ENCODE measurements at places on chromosomes 13 and 19.

DNA sequence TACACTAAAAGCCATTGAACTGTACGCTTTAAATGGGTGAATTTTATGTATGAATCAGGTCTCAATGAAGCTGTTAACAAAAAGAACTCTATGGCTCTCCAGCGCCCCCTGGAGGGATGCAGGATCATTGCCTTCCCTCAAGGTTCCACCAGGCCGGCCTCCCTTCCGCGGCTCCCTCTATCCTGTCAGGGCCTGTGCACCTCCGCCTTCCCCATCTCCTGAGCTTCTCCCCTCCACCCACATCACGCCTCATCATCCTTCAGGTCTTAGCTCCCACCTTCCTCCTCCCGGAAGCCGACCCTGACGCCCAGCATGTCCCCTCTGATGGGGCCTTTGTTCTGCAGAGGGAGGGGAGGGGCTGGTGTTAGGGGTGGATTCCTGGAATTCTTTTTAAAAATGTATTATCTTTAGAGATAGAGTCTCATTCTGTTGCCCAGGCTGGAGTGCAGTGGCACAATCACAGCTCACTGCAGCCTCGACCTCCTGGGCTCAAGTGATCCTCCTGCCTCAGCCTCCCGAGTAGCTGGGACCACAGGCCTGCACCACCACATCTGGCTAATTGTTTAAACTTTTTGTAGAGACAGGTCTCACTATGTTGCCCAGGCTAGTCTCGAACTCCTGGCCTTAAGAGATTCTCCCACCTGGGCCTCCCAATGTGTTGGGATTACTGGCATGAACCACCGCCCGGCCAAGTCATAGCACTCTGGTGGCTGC is 27.7 kb downstream of the MEIS3 start:
- peak; percentile 89 for DNase-seq

DNA sequence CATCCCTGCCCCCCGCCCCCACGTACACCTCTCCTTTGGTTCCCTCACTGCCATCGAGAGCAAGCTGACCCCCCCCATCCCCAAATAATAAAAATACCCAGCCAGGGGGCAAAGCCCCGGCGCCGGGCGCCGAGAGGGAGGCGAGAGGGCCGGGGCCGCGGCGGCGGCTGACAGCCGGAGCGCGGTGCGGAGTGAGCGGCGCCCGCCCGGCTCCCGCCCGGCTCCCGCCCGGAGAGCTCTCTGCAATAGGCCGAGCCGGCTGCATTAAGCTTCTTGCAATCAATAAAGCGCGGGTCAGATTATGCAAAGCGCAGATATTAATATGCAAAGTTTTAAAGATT is 40.9 kb downstream of the DEDD2 start:
- peak; percentile 69 for DNase-seq

DNA sequence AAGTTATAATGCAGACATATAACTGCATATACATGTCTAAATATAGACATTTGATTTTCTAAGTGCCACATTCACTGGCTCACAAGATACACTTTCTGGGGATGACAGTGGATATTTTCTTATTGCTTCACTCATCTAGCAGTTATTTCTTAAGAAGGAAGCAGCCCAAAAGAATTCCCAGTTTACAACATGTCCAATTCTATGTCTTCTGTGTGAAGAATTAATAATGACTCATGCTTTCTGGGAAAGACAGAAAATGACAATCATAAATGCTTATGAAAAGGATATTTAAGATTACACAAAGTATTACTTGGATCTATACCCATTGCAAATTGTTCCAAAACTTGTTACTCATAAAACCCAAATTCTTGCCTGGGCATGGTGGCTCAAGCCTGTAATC is 543.4 kb downstream of the SUCLA2 start:
- DNase-seq: peak; percentile 69

- peak; percentile 89 for DNase-seq
Observed at GRCh38 chr19:11138601-11139300, 16.8 kb downstream of the SPC24 start.

DNA sequence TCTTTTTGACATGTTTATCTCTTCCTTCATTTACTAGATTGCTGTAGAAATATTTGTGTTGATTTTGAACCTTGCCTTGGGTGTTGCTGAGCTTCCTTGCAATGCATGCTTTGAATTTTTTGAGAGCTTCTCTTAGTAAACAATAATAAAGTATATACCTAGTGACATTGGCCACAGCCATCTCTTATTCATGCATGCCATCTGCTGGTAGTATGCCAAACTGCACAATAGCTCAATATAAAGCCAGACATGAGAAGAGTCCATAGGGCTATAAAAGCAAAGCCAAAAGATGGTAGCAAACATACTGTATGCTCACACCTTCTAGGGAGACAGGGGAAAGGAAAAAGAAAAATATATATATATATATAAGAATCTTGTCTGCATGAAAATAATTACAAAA is 18.9 kb upstream of the ZSCAN5A start:
- peak; percentile 59 for DNase-seq

- no peak for DNase-seq
Observed at GRCh38 chr19:41783612-41784011, 12.8 kb upstream of the CEACAM3 start.

GRCh38 chr19:40370997-40371801 is 18.8 kb downstream of the HIPK4 start:
- DNase-seq: no peak

- DNase-seq: peak; percentile 56
Observed at GRCh38 chr19:873084-873483, 13.6 kb downstream of the CFD start.

DNA sequence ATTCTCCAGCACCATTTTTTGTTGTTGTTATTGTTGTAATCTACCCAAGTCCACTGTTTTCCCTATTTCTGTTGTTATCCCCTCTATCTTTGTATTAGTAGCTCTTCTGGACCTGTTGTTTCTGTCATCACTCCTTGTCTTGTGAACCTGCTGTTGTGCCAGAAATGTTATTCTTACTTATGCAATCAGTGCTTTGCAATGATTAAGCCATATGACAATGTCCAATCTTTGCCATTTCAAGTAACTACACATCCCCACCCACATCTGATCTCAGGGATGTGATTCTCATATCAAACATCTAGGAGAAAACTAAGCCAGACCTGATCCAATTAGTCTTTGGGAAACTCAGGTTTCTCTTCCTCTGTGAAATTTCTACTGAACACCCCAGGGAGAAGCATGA is 472.6 kb upstream of the KLHL1 start:
- no peak for DNase-seq

DNA sequence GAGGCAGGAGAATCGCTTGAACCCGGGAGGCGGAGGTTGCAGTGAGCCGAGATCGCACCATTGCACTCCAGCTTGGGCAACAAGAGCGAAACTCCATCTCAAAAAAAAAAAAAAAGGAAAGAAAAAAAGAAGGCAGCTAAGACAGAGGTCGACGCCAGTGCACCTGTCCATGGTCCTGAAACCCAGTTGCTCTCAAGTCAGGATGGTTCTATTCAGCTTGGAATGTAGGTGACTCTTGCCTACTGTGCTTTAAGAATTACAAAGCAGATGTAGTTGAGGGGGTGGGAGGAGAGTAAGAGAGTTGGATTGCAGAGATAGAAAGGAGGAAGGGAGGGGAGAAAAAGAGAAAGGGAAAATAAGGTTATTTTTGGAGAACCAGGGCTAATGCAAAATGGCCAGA is 18.7 kb downstream of the CACNG7 start:
- peak; percentile 69 for DNase-seq

DNA sequence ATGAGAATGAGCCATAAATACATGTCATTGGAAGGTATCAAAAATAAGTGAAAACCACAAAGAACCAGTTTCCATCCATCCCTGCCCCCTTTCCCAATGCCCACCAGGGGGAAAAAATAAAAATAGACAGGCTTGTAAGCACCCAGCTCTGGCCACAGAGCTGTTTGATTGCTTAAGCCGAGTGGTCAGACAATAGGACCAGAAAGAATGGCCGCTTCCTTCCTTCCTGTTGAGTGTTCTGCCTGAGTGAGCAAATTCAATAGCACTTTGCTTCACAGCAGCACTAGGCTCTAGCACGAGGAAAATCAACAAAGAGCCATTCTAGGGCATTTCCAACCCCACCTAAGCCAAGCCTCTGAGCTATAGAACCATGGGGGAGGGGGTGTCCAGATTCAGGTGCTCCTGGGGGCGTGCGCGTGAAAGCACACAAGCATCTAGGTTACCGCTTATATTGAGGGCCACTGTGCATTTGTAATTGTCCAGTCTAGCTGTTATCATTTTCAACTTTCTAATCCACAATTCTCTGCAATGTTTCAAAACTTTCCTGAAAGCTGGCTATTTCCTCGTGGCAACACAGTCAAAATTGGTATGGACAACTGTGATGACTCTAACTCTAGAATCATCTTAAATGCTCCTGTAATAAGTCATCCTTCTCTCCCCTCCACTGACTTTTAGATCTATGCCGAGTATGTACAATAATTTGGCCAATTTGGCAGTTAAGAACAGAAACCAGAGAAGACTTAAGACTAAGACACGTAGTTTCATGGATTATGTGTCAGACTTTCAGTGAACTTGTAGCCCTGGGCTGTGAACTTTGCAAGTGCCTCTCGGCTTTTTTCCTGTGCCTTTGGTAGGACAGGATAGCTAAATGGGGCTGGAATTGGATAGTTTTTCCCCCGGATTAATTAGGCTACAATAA is 64.3 kb downstream of the SPRY2 start:
- DNase-seq: no peak

DNA sequence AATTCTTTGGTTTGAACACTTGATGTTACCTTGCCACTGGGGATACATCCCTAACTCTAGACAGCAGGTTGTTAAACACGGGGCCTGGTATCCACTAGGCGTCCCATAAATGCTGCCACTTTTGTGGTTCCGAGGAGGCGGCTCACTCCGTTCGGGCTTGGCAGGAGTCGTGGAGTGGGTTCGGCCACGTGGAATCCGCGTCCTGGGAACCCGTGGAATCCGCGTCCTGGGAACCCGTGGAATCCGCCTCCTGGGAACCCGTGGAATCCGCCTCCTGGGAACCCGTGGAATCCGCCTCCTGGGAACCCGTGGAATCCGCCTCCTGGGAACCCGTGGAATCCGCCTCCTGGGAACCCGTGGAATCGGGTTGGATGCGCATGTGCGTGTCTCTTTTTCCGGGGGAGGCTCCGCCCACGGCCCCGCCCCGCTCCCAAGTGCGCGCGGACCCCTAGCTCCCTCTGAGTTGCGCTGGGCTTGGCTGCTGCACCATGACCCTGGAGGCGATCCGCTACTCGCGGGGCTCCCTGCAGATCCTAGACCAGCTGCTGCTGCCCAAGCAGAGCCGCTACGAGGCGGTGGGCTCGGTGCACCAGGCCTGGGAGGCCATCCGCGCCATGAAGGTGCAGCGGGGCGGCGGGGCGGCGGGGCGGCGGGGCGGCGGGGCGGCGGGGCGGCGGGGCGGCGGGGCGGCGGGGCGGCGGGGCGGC is at the start of gene MRI1:
Gene MRI1, plus strand, starts transcription at position 422 of the 707 bp plus-strand sequence. Its CDS starts 67 bp downstream, at position 489.
- peak; percentile 94 for DNase-seq

- DNase-seq: no peak
Observed at GRCh38 chr13:35163674-35164073, 221.6 kb downstream of the NBEA start.

GRCh38 chr19:7983286-7983950 is 22.0 kb downstream of the ELAVL1 start:
- DNase-seq: no peak

DNA sequence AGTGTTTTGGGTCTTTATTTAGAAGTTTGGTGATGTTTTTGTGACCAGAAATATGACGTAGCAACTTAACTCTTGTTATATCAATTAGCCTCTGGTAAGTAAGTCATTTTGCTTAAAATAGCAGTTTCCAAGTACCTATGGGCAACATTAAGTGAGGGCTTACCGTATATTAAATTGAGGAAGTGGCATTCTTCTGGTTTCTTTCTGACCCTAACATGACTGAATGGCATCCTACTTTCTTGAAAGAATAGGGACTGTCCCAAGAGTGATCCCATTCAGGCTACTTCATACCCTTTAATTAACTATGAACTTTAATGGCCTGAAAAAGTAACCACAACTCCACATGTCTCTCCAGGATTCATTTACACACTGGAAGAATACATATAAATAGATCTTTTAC is 106.6 kb downstream of the MZT1 start:
- DNase-seq: no peak

DNA sequence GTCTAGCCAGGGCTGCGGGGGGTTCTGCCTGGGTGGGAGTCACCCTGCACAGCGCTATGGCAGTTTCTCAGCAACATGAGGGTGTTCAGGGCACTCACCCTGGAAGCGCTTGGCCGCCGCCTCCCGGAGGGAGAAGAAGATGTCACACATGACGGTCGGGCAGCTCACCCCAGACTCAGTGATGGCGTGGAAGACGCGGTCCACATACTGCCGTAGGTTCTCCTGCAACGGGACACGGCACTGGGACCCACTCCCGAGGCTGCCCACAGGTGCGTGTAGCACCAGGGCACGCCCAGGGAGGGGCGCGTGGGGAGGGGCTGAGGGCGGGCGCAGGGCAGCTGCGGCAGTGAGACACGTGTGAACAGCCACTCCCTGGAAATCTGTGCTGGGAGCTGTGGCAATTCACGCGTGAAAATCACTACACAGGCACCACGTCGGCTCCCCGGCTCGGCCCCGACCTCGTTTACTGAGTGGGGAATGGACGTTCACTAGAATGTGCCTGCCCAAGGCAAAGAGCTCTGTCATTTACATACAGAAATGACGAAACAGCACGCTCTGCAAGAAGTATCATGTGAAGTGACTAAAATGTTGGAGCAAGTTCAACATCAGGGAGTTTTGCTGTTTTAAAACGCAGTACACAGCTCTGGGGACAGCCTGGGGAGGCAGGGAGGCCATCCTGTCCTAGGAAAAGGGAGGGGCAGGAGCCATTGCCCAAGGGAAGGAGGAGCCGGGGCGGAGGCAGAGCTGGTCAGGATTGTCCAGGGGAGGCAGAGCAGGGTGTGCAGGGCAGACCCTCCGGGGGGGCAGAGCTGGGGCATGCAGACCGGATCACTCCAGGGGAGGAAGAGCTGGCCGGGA is 41.5 kb upstream of the C13orf46 start:
- no peak for DNase-seq

DNA sequence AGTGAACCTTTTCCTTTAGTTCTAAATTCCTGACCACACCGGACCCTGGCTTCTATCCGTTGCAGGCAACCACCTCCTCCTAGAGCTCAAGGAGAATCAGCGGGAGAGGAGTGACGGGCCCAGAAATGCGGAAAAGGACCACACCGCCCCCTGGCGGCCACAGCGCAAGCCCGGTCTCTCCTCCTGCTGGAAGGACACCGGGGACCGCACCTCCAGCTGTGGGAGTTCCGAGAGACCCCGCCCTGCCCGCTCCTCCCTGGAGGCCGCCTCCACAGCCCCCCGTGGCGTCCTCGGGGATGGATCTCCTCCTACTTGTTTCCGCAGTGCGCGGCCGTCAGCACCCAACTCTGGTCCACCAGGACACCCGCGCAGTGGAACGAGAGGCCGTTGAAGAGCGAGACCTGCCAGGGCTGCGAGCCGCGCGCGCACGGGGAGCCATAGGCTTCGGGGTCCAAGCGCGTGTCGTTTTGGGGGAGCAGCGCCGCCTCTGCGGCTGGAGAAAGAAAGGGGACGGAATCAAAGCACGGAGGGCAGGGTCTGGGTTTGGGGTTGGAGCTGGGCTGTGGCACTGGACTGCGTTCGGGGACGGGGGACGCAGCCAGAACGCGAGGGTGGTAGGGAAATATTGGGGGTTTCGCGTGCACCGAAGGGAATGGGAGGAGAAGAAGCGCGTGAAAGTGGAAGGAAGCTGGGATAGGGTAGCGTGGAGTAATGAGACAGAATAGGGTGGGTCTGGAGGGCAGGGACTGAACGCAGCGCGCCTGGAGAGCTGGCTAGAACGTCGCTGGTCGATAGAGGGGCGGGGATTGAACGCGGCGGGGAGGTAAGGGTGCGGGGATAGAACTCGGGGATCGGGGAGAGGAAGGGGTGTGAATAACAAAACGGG is 2.5 kb downstream of the KLK10 start:
- peak; percentile 85 for DNase-seq
